ENCODE measurements at places on chromosomes 1 and 21.

DNA sequence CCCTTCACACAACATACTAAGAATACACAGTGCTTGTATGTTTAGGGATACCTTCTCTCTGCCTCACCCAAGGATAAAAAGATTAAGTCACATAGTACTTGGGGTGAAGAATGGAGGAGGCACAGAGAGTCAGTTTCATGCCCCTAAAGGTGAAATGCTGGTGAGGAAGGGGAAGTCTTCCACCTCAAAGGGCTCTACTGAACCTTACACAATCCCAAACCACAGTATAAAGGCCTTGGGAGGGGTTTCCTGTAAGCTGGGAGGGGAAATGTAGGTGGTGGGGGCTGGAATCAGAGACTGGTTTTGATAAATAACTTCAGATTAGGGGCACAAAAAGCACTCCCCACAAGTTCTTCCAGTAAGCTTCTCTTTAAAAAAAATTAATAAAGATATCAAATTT, 3.5 kb downstream of the MINDY1 start:
- DNase-seq: no peak

- peak; percentile 40 for DNase-seq
These were observed 61.6 kb downstream of the SLX9 start for GRCh38 chr21:45001134-45002095.

- DNase-seq: no peak
These were observed 38.3 kb downstream of the MORN1 start for GRCh38 chr1:2352897-2353550.

- DNase-seq: no peak
These were observed 882 bp upstream of the FCAMR start for GRCh38 chr1:206971029-206971655.

DNA sequence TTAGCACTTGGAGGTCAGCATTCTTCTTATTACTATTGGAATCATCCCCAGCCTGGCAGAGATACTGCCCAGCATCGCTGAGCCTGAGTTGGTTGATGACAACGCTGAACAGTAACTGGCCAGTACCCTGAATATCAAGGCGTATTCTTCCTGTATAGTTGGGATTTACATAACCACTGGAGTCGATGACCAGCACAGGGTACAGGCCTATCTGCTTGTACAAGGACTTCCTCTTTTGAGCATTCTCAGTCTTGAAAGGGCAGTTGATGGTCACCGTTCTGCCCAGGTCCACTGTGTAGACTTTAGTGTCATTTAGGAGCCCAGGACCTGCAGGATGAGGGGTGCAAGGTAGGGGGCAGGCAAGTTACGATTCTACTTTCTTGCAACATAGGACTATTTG, 8.8 kb downstream of the PIGR start:
- DNase-seq: no peak

Data from LNCaP clone FGC (cell line).